Activated CD4-positive, alpha-beta memory T cell treated with anti-CD3 and anti-CD28 coated beads, Interleukin-2, amount 10 ng/mL, durations not matched to agents 7 days and 5 days (primary cell): ENCODE measurements at places on chromosomes 7 and 10. TPM values are rescaled to one million over a fixed set of nuclear protein-coding genes. Genes with fewer than 3 reads are reported as not detected.

- no peak for DNase-seq
Observed at GRCh38 chr10:81524467-81524866, 350.5 kb upstream of the NRG3 start.

- DNase-seq = no peak
Observed at GRCh38 chr7:131608116-131608500, 51.7 kb upstream of the PODXL start.

DNA sequence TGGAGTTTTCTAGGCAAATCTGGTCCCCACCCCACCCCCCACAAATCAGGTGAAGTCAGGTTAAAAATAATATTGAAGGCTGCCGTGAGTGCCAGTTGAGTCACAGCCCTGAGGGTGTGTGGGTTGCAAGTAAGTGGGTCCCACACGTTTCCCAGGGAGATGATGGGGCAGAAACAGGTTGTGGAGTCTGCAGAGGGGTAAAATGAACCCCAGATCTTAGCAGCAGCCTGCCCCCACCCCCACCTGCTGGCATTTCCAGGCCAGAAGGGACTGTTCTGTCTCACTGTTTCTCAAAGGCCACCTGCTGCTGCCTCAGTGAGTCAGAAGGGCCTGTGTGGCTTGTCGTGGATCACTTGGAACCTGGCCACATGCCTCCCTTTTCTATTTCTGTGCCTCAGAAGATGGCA lies 59.8 kb upstream of the SMNDC1 start:
- DNase-seq = no peak

- no peak for DNase-seq
Observed at GRCh38 chr7:81492910-81493309, 276.9 kb downstream of the HGF start.

DNA sequence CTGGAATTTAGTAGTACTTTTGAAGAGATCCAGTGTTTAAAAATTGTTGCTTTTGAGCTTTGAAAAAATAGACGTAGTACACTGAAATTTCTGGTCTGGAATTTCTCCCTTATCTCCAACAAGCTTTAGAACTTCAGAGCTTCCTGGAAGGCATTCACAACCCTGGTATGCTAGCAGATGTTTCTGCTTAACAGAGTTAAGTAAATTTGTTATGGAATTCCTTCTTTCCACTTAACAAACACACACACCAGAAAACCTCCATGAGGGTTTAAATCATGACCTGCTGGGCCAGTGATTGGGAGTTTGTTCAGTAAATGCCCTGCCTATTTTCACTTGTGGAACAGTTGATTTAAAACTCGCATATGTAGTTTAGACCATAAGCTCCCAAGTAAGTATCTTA lies 13.7 kb downstream of the ASB15 start:
- no peak for DNase-seq

GRCh38 chr10:124049484-124049883 lies 43.9 kb downstream of the CHST15 start:
- DNase-seq = no peak

DNA sequence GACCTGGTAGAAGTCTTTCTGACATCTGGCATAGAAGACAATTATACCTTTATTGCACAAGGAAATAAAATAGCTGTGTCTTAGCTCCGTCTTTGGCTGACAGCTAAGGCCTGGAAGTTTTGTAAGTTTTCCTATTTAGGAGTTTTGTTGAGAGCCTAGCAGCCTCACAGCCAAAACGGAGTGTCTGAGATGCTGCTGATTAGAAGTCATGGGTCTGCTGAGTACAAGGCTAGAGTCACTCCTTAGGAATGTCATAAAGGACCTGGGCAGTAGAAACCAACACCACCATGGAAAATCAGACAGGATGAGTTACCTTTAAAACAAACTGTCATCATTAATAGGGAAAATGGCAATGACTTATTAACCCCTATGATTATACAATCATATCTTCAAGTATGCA lies 442.5 kb downstream of the KCNMA1 start:
- no peak for DNase-seq

DNA sequence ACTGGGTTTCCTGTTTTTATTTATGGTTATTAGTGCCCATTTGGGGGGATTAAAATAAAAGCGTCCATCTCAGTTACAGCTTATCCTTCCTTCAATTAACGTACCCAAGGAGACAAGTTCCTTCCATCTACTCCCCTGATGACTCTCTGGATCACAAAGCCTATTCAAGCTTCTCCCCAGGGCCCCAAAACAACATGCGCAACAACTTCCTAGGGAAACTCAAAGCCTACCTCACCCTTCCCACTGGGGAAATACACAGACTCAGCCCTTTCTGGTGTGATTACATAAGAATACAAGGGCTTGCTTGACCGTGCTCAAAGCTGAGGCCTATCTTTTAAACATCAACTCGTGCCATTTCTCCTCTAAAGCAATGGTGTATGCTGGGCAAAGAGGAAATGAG lies 112.4 kb downstream of the CDK6 start:
- no peak for DNase-seq

DNA sequence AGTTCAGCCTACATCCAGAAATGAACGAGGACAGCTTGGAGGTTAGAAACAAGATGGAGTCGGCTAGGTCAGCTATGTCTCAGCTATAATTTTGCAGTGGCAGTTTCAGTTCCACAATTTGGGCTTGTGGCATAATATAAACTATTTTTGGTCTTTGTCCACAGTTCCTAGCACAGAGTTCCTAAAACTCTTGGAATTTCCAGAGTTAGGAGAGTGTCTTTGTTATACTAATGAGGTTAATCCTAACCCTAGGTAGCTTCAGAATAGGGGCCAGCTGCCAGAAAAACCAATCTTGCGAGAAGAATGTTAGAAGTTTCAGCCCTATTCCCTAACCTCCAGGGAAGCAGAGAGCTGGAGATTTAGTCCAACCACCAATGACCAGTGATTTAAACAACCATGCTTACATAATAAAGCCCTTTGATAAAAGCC lies 131.9 kb downstream of the AKR1D1 start:
- DNase-seq = no peak

DNA sequence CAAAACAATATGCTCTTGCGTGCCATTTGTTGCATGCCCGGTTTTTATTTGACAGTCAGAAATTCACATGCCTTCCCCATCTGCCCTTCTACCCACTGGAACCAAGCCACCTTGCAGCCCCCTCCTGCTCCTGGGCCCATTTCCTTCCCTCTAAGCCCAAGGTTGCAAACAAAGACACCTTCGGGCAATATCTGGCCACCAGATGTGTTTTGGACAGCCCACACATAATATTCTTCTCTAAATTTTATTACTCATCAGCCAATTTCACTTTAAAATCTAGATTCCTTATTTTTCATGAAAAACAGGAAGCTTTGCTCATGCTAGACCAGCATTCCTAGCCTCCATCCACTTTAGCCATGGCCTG lies 18.2 kb upstream of the C10orf105 start:
- DNase-seq = no peak

GRCh38 chr7:100360135-100360854 lies 2.4 kb downstream of the PILRB start:
- no peak for DNase-seq

The MYH16 gene
- not detected for total RNA-seq

The C7orf33 gene
- not detected for total RNA-seq

The SMO gene
- total RNA-seq = not detected

The CYP2E1 gene
- total RNA-seq = 0.43 TPM

The SPDYE2 gene
- not detected for total RNA-seq

The CLDN3 gene
- not detected for total RNA-seq

The CDNF gene
- 0.75 TPM for total RNA-seq

The LIPN gene
- not detected for total RNA-seq

The SLC18A3 gene
- total RNA-seq = not detected
